ENCODE measurements at places on chromosomes 6 and 20.

GRCh38 chr6:155200012-155200411 is 63.8 kb upstream of the CLDN20 start:
- no peak for DNase-seq

GRCh38 chr20:63759377-63759901 is 19.9 kb downstream of the SLC2A4RG start:
- no peak for DNase-seq

- no peak for DNase-seq
Measured at GRCh38 chr6:76631622-76632021, 559.2 kb upstream of the IMPG1 start.

DNA sequence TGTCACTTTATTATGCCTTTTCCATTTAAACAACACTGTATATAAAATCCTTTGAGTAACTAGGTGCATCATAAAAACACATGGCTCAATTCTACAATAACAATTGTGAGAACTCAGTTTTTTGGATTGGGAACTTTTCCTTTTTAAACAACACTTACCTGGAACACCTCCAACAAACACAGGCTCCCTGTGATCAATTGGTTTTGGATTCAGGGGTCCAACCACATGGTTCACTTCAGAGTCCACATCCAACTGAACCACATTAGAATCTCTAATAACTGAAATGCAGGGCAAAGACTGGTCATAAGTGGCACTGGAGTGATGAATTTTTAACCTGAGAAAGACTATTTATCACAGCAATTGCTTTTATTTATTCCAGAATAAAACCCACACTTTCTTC is 26.5 kb downstream of the FAM229B start:
- DNase-seq = no peak

DNA sequence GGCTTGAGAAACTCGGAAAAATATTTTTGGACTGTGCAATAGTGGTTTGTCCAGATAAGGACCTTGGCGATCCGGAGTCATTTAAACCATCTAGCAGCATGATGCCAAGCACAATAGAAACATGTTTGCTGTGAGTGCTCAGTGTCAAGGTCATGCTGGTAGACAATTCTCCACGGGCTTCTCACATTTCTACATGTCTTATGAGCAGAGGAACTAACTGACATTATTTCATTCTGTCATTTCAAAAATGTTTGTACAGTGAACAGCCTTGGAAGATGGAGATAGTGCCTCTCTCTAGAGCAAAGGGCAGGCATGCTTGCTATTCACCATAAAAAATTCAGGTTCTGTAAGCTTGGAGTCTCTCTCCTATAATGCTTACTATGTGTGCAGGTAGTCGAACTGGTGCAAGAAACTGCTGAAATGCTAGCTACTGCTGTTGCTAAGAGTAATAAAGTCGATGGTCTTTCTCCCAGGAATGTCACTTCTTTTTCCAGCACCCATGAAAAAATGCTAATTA is 25.4 kb upstream of the CCN2 start:
- no peak for DNase-seq

DNA sequence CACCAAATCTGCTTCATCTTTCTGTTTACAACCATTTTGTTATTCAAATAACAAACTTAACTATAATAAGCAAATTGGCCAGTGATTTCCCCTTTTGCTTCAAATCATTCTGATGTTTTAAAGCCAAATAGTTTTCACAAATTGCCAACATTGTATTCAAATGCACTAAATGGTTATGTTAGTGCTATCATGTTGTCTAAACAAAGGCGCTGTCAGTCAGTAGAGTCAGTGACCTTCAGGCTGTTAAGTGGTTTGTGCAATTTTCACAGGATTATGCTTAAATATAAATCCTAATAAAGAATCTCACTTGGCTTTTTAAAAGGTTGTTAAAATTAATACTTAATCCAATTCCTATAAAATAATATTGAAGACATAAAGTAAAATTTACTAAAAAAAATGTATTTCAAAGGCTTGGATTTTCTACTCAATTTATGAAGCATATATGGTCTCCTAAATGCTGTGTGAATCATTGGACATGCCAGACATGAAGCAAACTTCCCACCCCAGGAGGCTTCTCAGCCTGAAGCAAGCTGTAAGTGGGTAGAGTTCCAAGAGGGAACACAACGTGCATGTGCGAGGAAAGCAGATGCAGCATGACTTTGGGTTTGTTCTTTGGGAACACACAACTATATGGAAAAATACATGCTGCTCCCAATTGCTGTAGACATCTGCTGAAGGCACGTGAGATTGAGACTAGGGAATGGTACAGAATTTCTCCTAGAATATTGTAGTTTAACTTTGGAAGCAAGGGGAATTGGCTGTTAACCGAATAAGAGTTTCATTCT is 54.9 kb downstream of the RSPO3 start:
- DNase-seq = no peak

- no peak for DNase-seq
Measured at GRCh38 chr6:48614326-48614725, 503.3 kb upstream of the PTCHD4 start.

DNA sequence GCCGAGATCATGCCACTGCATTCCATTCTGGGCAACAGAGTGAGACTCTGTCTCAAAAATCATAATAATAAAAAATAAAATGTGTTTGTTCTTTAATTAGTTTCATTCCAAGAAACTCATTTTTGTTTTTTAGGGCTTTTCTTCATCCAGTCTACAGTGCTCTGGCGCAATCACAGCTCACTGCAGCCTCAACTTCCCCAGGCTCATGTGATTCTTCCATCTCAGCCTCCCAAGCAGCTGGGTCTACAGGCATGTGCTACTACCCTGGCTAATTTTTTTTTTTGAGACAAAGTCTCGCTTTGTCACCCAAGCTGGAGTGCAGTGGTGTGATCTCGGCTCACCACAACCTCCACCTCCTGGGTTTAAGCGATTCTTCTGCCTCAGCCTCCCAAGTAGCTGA is 143.6 kb upstream of the JARID2 start:
- no peak for DNase-seq

DNA sequence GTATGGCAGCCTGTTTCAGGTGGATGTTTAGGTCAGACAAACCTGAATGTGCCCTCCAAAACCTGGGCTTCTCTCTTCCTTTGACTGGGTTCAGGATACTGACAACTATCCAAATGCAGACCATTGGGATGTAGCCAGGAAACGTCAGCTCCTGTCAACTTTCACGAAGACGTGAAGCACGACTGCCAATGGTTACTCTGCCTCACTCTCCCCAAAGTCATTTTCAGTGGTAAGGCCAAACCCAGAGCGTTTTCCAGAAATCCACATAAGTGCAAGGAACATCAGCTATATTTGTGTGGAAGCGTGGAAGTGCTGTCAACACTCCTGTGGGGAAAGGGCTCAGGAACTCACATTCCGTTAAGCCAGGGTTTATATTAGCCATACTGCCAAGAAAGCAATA is 20.1 kb upstream of the RCAN2 start:
- no peak for DNase-seq

DNA sequence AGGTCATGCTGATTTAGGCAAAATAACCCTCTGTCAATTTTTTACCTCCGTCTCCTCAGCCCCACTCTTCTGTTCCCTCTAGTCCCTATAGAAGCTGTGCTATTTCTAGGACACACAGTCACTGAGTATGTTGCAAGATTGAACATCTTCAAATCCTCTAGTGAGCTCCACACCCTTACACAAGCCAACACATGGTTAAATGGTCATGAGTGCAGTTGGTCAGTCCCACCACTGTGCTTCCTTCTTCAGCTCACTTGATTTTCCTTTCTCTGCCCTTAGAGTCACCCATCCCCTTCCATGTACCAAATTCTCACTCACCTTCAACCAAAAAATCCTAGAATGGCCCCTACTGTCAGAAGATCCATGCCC is 48.2 kb upstream of the F13A1 start:
- no peak for DNase-seq

GRCh38 chr20:35838205-35838604 is 66.4 kb downstream of the PHF20 start:
- no peak for DNase-seq

- DNase-seq = no peak
Measured at GRCh38 chr6:129886401-129887155, 25.5 kb upstream of the TMEM244 start.

DNA sequence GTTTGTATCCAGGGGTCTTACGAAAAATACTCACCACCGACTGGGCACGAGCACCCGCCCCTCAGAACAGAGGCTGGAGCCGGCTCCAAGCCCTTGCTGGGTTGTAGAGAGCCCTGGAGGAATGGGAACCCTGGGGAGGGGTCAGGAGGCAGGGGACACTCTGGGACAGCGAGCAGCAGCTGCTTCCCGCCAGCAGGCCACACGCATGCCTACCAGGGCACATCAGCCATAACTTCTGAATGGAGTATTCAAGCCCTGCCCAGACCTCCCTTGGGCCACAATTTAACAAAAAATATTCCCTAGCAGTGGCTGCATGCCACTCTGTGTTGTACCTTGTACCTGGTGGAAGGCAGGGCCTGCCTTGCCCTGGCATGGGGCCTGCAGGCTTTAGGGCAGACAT is 31.6 kb upstream of the CD93 start:
- no peak for DNase-seq

- DNase-seq = no peak
Measured at GRCh38 chr20:47334022-47334551, 22.4 kb downstream of the ZMYND8 start.

- DNase-seq = no peak
Measured at GRCh38 chr6:132256457-132256856, 144.8 kb downstream of the MOXD1 start.

GRCh38 chr6:34726055-34726454 is 29.5 kb upstream of the ILRUN start:
- no peak for DNase-seq
